ENCODE measurements at places on chromosomes 5 and 9.

DNA sequence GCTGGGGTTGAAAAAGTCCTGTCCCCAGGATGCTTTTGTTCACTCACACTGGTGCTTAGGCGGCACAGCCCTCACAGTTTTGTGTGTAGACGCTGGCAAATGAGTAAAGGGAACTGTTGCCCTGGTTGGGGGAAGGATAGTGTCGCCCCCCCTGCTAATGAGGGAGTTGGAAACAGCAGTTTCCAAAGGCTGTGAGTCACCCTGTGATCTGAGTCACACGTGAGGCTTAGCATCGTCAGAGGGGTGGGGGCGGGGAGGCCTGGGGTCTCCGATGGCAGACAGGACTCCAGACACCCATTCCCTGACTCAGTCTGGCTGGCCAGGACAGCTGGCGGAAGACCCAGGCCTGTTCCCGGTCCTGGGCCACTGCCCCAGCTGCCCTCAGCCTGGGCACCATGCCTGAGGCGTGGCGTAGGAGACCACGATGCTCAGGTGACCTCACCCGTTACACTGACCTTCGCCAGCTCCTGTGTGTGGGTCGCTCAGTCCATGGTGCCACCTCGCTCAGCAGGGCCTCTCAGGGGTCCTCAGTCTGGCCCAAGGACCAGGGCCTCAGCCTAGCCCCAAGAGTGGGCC lies 2.9 kb downstream of the DNAJB5 start:
- DNase-seq, result no peak

GRCh38 chr9:113238859-113239232 lies 17.5 kb downstream of the SLC31A1 start:
- DNase-seq, result no peak

GRCh38 chr5:141734501-141735229 lies 52.6 kb upstream of the ARAP3 start:
- DNase-seq, result peak; percentile 55

GRCh38 chr5:152933056-152933455 lies 528.0 kb upstream of the NMUR2 start:
- DNase-seq, result no peak

DNA sequence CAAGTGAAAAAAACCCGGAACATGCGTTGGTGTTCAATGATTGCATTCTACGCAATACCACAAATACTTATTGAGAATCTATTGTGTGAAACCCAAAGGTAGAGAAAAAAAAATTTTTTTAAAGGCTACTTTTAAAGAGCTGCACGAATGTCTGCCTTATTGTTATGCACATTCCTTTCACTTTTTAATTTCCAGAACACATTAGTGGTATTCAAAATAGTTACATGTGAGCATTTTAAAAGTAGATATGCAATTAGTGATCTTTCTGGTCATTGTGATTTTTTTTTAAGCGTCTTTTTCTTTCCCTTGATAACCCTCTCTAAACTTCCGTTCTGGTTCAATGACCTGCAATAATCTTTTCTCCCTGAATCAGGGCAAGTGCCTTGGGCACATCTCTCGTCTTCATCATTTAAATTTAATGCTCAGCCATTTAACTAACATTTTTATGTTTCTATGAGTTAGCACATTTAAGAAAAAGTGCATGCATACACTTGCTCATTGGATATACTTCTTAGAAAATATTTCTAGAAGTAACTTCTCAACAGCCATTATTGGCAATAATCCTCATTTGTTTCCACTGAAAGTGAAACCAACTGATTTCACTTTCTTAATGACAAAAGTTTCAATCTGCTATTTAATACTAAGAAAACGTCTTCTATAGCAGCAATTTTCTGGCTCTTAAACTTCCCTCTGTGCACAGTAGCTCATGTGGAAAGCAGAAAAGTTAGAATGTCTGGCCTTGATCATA lies 80.3 kb downstream of the CDH6 start:
- DNase-seq, result no peak

DNA sequence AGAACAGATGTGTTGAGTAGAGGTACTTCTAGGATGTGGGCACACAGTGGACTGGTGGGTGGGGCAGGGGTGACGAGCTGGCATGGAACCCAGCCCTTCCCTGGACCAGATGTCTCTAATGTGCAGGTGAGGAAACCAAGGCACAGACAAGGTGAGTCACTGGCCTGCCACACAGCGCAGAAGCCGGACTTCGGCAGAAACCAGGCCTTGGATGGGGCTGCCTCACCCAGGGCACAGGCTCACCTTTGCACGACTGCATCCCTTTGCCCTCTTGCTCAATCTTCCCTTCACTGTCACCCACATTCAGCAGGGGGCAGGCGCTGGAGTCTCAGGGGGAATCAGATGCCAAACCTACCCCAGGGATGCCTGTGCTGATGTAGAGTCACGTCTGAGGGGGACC lies 65.4 kb upstream of the LMX1B start:
- DNase-seq, result no peak

DNA sequence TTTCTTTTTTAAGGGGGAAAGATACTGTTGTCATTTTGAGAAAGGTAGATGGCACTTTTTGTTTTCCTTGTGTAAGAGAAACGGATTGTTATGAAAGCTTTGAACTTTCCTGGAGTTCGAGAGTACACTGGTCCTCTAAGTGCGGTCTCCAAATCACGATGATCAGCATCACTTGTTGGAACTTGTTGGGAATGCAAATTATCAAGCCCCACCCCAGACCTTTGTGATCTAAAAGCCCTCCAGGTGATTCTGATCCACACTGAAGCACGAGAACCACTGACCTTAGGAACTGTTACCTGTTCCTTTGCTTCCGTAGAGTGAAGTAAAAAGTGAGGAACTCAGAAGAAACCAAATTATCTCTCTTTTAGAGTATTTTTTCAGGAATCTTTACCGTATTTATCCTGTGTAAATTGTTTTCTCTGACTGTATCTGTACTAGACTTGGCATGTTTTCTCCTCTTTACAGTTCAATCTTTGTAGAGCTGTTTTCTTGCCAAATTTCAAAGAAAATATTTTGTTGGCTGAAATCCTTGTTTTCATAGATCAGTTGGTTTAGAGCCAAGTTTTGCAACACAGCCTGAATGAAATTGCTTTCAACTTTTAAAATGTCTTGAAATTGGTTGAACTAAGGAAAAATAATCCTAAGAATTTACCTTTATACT lies 4.0 kb downstream of the MAT2B start:
- no peak for DNase-seq

DNA sequence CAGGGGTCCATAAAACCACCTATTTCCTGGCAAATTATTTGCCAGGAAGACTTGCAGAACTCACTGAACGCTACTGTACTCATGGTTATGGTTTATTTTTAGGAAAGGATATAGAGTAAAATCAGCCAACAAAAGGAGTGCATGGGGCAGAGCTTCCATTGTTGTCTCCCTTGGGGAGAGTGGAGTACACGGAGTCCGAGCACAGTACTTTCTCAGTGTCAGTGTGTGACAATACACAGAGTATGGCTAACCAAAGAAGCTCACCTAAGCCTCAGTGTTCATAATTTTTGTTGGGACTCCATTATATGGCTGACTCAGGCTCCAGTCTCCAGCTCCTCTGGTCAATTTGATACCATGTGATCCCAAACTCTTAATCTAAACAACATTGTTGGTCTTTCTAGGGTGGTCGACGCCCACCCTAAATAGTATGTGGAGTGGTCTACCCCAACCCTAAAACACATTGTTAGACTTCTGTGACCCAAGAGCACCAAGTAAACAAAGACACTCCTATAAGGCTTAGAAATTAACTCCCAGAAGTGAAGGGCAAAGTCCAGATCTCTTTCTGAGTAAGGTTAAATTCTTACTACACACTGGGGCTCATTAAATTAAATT lies 74.9 kb downstream of the SLC44A1 start:
- DNase-seq, result no peak

DNA sequence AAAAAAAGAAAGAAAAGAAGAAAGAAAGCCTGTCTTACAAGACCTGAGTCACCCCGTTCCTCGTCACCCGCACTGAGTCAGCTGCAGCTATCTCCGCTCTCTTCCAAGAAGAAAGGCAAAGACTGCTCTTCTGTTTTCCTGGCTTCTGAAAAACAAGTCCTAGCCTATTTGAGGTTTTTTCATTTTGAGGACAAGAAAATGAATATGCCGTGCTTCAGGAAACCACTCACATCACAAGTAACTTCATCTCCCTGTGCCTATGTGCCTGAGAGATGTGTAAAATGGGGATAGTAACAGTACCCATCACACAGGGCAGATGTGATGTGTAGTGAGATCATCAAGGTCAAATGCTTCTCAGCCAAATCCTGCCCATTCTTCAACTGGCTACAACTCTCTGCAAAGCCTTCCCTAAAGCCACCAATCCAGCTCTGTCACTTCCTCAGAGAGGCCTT lies 78.4 kb downstream of the GLDC start:
- DNase-seq, result no peak

GRCh38 chr5:111310711-111311620 lies 86.8 kb downstream of the CAMK4 start:
- DNase-seq, result no peak

DNA sequence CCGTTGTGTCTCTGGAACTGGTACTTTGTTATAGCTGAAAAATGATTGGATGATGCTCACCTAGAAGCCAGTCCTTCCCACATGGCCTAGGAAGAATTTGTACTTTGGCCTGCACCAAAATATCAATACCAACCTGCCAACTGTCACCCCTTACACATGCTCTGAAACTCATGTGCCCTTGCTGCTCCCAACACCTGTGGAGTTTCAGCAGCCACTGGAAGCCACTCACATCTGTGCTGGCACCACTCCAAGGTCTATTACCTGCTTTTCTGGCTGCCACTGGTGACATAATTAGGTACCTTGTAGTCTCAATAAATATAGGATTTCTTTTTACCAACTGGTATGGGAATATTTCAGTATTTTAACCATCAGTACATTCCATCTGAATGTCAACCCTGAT lies 363.6 kb downstream of the SH3GL2 start:
- DNase-seq, result no peak

GRCh38 chr9:127452691-127453090 lies 1.4 kb downstream of the LRSAM1 start:
- no peak for DNase-seq

DNA sequence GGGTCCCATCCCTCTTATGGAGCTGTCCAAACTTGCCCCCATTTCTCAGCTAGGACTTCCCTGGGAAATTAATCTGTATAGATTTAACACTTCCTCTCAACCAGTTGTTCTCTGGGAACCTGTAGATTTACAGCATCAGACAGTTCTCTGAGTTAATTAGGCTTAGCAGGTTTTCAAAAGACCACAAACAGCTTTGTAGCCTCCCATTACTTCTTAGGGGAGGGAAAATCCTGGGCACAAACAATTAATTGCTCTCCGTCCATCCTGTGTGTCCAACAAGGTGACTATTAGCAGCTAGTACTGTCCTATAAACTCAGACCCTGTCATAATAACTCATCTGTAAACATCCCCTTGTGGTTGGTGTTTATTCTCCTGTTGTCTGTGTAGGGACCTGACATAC lies 197.9 kb downstream of the GOLPH3 start:
- DNase-seq, result no peak

DNA sequence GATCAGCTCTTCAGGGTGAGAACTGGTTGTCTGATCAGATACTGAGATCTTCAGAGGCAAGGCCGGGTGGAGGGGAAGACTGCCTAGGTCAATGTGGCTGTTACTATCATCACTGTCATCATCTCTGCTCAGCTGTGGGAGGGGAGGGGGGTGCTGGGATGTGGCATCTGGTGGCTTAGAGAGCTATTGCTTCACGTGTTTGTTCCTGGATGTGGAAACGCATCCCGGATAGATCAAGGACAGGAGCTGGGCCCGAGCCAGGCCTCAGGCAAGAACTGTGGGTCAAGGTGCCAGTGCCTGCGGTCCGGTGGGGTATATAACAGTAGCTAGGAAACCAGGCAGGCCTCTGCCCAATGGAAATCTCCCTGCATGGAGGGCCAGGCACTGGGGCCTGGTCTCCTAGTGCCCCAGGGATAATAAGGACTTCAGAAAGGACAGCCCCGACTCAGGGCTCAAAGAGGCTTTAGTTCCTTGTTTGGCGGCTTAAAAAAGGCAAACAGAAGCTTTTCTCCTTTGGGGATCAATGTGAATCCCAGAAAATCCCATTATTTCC lies 30.3 kb upstream of the TIFAB start:
- DNase-seq, result peak; percentile 12

DNA sequence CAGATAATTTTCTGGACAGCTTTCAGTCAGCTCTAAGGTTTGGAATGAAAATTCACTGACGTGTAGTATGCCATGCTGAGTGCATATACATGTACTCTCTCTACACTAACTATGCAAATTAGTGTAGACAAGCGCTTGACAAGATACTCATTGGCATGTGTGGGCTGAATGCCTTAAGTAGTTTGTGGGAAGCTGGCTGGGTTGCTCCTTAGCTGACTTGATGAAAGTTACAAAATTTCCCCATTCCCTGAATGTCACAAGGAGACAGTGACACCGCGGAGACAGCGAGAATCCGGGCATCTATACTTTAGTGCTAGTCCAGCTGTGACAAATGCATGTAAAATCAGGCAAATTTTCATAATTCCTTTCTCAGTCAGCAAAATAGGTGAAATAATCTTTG lies 51.6 kb upstream of the C5orf46 start:
- DNase-seq, result no peak

- peak; percentile 13 for DNase-seq
Measured at GRCh38 chr9:134969156-134970045, 51.7 kb upstream of the FCN1 start.

DNA sequence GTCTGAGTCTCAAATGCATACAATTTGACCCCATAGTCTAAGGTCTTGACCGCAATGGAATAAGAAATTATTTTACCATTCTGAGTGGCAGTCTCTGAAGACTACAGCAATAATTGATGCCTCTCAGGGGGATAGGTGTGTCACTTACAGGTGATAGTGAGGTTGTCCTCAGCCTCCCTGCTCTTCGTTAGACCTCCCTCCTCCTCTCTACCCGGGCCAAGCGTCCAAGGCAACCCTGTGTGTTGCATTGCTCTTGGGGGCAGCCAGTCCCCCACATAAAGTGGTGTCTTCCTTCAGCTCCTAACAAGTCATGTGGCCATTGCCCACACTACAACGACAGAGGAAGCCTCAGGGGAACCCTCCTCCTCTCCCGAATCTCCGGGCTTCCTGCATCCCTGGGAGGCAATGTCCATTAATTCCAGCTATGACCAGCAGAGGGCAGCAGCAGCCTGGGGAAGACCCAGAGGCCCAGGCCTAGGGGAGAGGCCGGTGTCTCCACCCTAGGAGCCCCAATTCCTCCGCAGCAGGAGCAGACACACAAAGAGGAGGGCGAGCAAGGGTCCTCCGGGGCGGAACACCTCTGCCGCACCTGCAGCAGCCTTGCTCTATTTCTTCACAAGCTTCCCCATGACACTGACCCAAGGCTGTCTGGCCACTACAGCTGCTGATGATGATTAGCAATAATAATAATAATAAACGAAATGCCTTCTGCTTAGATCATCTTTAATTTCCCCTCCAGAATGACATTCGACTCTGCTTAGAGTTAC lies 134.8 kb downstream of the KCNIP1 start:
- peak; percentile 73 for DNase-seq

GRCh38 chr5:107876261-107876660 lies 205.5 kb upstream of the EFNA5 start:
- no peak for DNase-seq

DNA sequence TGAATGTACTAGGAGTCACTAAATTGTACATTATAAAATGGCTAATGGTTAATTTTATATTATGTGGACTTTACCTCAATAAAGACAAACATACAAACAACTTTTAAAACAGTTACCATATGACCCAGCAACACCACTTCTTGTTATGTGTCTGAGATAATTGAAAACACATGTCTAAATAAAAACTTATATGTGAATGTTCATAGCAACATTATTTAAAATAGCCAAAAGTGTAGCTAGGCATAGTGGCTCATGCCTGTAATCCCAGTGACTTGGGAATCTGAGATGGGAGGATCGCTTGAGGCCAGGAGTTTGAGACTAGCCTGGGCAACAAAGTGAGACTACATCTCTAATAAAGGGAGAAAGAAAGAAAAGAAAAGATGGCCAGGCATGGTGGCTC lies 22.9 kb downstream of the SLC35A4 start:
- DNase-seq, result no peak

GRCh38 chr9:14218253-14218652 lies 95.7 kb downstream of the NFIB start:
- no peak for DNase-seq

Measured in right forelimb (tissue), 1 donor.